ENCODE measurements at places on chromosomes 1 and 21. TPM values are rescaled to one million over a fixed set of nuclear protein-coding genes. Genes with fewer than 3 reads are reported as not detected.
A peak's percentile ranks its signal among the peaks of the same experiment; 100 is the strongest.

DNA sequence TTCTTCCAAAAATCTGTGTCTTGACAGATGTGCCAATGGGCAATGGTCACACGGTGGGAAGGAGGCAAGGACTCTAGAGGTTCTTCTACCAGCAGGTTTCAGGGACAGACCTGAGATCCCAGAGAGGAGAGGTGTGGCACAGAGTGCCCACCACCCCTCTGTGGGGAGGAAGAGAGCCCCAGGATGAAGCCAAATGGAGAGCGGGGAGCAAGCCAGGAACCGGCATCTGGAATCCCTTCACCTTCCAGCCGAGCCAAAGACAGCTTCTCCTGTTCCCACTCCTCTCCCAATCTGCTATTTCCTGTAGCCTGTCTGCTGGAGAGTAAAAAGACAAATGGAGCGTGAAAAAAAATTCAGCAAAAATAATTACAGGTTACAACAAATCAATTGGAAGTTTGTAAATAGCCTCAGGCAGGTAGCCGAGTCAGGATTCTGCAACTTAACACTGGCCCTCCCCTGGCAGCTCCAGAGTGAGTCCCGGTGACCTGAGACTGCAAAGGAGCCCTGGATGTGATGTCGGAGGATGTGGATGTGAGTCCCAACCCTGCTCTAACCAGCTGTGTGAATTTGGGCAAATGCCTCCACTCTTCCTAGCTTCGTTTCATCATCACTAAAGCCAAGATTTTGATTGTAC lies 45.4 kb upstream of the LRRN2 start:
- H3K27me3 ChIP-seq: no peaks in the 10 kb centered on the region
- no peaks in the 10 kb centered on the region for H3K36me3 ChIP-seq
- no peak overlapping the region for H3K4me3 ChIP-seq
- H3K27ac ChIP-seq: no peak overlapping the region
- DNase-seq: no peak

DNA sequence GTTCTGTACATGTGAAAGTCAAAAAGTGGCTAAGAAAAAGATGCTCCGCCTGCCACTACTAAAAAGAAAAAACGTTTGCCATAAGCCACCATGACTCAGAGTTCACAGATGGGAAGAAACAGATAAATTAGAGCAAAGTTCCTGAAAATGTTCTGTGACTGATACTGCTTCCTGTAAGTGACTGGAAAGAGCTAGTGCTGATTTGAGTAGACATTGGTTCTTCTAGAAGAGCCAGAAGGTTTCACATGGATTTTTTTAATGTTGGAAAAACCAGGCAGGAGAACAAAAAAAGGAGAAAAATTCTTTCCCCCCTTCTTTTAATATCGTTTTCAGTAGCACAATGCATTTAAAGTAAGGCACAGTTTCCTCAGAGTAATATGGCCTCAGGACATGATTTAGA lies 221.4 kb downstream of the HLX start:
- no peak overlapping the region for H3K27ac ChIP-seq
- H3K36me3 ChIP-seq: no peaks in the 10 kb centered on the region
- no peaks in the 10 kb centered on the region for H3K4me1 ChIP-seq
- no peaks in the 10 kb centered on the region for H3K27me3 ChIP-seq
- no peak for DNase-seq

Gene ADORA1
- 5.2 TPM for total RNA-seq

Gene RNU1-4
- under 0.01 TPM for total RNA-seq

DNA sequence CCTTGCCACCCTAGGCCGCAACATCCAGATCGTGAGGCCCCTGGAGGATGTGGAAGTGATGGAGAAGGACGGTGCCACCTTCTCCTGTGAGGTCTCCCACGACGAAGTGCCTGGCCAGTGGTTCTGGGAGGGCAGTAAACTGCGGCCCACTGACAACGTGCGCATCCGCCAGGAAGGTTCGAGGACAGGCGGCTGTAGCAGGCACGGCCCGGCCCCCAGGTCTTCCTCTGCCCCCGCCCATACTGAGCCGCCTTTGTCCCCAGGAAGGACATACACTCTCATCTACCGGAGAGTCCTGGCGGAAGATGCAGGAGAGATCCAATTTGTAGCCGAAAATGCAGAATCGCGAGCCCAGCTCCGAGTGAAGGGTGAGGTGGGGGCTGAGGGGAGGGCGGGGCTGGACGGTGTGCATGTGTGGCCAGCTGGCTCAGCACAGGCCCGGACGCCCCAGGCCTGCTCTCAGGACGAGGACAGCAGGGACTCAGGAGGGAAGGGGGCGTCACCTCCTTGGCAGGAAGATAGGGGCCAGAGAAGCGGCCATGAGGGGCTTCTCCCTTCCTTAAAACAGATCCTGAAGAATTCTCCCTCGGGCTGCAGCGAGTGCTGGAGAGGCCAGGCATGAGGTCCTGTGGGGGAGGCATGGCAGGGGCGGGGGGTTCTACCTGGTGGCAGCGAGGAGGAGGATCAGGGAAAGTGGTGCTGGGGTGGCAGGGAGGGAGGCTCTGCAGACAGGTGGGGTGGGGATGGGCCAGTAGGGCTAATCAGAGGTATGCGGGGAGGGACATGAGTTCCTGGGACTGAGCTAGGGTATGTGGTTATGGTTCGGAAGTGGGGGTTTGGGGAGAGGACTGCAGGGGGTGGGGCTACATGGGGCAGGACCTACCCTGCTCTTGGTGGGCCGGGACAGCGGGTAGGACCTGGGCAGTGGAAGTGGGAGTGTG lies 69.9 kb downstream of the OBSCN start:
- H3K27me3 ChIP-seq: no peaks in the 10 kb centered on the region
- H3K27ac ChIP-seq: no peak overlapping the region
- DNase-seq: peak; percentile 47
- no peak overlapping the region for H3K4me3 ChIP-seq

Gene COQ8A
- 51.8 TPM for total RNA-seq

- peak overlapping the region; percentile 85 for H3K4me3 ChIP-seq
- DNase-seq: peak; percentile 44
- H3K27me3 ChIP-seq: no peaks in the 10 kb centered on the region
These were observed 517 bp downstream of the LRIG2 start for GRCh38 chr1:113073479-113073950.

Gene DNASE2B
- total RNA-seq: 1.3 TPM

- H3K4me1 ChIP-seq: no peaks in the 10 kb centered on the region
- DNase-seq: no peak
- H3K27ac ChIP-seq: no peak overlapping the region
- H3K36me3 ChIP-seq: no peaks in the 10 kb centered on the region
- no peaks in the 10 kb centered on the region for H3K27me3 ChIP-seq
- H3K4me3 ChIP-seq: no peak overlapping the region
These were observed 149.4 kb upstream of the CD34 start for GRCh38 chr1:208060215-208060869.

Gene LRRC40
- 13.9 TPM for total RNA-seq

GRCh38 chr1:230957580-230957989 lies 21.1 kb downstream of the TTC13 start:
- H3K27ac ChIP-seq: no peak overlapping the region
- no peaks in the 10 kb centered on the region for H3K4me1 ChIP-seq
- H3K36me3 ChIP-seq: no peaks in the 10 kb centered on the region
- DNase-seq: no peak
- no peaks in the 10 kb centered on the region for H3K27me3 ChIP-seq

Gene VCAM1
- total RNA-seq: 12.3 TPM

Gene C1QTNF12
- total RNA-seq: 2.0 TPM

- H3K36me3 ChIP-seq: no peaks in the 10 kb centered on the region
- H3K4me3 ChIP-seq: peak overlapping the region; percentile 66
- H3K27me3 ChIP-seq: no peaks in the 10 kb centered on the region
These were observed 1.2 kb downstream of the MCOLN3 start for GRCh38 chr1:85047144-85047471.

DNA sequence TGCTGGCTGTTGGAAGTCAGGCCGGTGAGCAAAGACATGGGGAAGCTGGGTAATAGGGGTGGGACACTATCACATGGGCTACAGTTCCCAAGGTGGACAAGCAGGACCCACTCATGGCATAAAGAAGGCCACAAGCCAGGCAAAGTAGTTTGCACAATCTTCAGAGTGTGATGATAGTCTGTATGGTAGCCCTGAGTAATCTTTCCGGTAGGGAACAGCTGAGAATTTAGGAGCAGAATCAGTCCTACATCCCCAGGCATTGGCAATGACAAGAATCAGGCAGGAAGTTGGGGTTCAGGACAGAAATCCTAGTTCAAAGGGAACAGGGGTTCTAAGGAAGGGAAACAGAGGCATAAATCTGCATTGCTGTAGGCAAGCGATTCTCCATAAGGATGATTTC lies 23.9 kb upstream of the SPATA6 start:
- H3K4me3 ChIP-seq: no peak overlapping the region
- DNase-seq: no peak
- H3K4me1 ChIP-seq: no peaks in the 10 kb centered on the region
- no peaks in the 10 kb centered on the region for H3K27me3 ChIP-seq
- H3K27ac ChIP-seq: peak overlapping the region; percentile 52
- H3K36me3 ChIP-seq: no peaks in the 10 kb centered on the region

DNA sequence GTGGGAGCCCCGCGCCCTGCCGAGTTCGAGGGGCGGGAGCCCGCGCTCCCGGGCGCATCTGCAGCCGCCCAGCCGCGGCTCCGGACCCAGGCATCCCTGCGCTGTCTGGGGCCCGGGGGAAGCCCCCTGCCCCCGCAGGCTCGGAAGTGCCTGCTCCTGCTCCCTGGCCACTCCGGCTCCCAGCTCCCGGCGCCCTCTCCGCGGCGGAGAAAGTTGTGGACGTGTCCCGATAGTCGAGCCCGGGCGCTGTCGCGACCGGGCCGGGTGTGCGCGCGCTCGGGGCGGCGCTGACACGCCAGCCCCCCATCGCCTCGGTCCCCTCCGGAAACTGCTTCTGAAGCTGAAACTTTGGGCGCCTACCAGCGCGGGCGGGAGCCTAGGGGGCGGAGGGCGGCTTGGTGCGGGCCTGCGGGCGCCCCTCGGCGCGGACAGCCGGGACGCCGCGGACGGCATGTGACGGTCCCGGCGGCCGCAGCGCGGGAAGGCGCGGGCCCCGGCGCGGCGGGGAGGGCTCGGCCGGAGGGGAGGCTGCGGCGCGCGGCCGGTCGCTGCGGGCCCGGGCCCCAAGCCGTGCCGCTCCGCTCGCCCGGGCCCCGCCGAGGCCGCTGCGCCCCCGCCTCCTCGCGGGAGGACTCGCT lies 515 bp downstream of the MAN1C1 start:
- H3K4me3 ChIP-seq: peak overlapping the region; percentile 81
- no peaks in the 10 kb centered on the region for H3K36me3 ChIP-seq
- no peaks in the 10 kb centered on the region for H3K27me3 ChIP-seq
- peak overlapping the region; percentile 45 for H3K27ac ChIP-seq

GRCh38 chr1:217063172-217063908 lies 340.1 kb upstream of the ESRRG start:
- H3K27ac ChIP-seq: peak overlapping the region; percentile 34
- no peaks in the 10 kb centered on the region for H3K4me1 ChIP-seq
- no peaks in the 10 kb centered on the region for H3K36me3 ChIP-seq

- H3K27me3 ChIP-seq: no peaks in the 10 kb centered on the region
- no peaks in the 10 kb centered on the region for H3K4me1 ChIP-seq
- no peaks in the 10 kb centered on the region for H3K36me3 ChIP-seq
- DNase-seq: no peak
- H3K4me3 ChIP-seq: no peak overlapping the region
- H3K27ac ChIP-seq: peak overlapping the region; percentile 39
These were observed 57.6 kb downstream of the DNM3 start for GRCh38 chr1:171898941-171899340.

Gene AMY1C
- not detected for total RNA-seq

- no peaks in the 10 kb centered on the region for H3K27me3 ChIP-seq
- no peak for DNase-seq
- no peaks in the 10 kb centered on the region for H3K4me1 ChIP-seq
- H3K27ac ChIP-seq: no peak overlapping the region
- H3K4me3 ChIP-seq: no peak overlapping the region
These were observed 97.6 kb downstream of the OSBPL9 start for GRCh38 chr1:51714374-51715019.

Gene CTH
- 5.3 TPM for total RNA-seq

Gene PLA2G2D
- total RNA-seq: not detected

DNA sequence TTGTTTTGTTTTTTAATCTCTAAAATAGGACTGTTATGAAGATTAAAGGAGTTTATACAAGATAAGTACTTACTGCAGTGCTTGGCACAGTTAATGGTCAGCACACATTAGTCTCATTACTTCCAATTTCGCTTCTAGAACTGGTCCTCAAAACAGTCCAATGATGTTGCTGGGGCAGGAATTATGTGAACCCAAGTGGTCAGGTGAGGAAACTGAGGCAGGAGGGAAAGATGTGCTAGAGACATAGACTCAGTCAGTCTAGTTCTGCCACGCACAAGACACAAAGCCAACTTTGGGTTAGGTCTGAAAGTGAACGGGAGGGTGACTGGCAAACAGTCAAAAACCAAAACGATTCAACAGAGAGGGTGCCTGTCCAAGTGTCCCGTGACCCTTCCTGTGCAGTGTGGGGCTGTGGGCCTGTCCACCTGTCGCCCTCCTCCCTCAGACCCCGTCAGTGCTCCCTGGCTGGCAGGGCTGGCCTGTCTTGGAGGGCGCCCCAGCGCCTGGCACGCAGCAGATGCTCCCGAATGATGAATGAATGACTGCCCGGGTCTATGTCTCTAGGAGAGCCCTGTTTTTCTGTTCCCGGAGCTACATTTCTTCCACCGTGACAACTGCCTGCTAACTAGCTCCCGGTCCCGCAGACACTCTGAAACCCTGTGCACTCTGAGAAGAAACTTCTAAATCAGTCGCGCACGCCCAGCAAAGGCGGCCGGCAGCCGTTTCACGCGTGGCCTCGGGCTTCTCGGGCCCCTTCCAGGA lies 2.4 kb downstream of the LRP8 start:
- no peaks in the 10 kb centered on the region for H3K36me3 ChIP-seq
- no peaks in the 10 kb centered on the region for H3K27me3 ChIP-seq
- no peak for DNase-seq
- peak overlapping the region; percentile 65 for H3K4me3 ChIP-seq

DNA sequence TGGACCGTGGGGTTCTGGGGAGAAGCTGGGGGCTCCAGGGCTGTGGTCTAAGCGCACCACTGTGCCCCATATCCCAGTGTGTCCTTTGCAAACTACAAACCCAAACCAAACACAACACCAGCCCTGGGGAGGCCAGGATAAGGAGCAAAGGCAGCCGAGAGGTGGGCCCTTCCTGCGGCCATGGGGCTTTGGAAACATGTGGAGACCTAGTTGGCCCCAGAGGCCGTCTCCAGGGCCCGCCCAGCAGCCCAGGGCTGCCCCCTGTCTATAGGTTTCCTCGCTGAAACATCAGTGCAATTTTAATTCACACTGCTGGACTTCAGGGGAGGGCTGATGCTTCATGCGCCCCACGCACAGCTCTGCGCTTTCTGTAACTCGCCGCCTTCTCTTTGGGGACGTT lies 61.3 kb downstream of the PRDM16 start:
- no peak overlapping the region for H3K27ac ChIP-seq
- no peaks in the 10 kb centered on the region for H3K36me3 ChIP-seq
- DNase-seq: no peak
- no peak overlapping the region for H3K4me3 ChIP-seq
- H3K4me1 ChIP-seq: no peaks in the 10 kb centered on the region
- H3K27me3 ChIP-seq: peaks cover 15% of the 10 kb centered on the region

Gene CELA3A
- not detected for total RNA-seq

- H3K36me3 ChIP-seq: no peaks in the 10 kb centered on the region
- DNase-seq: no peak
- no peak overlapping the region for H3K4me3 ChIP-seq
- no peaks in the 10 kb centered on the region for H3K27me3 ChIP-seq
These were observed 6.1 kb downstream of the NUP210L start for GRCh38 chr1:154148807-154149206.

Gene RGS8
- not detected for total RNA-seq

- peak overlapping the region; percentile 67 for H3K27ac ChIP-seq
- no peaks in the 10 kb centered on the region for H3K27me3 ChIP-seq
- H3K4me1 ChIP-seq: peaks cover 9% of the 10 kb centered on the region
- H3K4me3 ChIP-seq: no peak overlapping the region
- peak; percentile 52 for DNase-seq
These were observed 25.1 kb upstream of the PHGDH start for GRCh38 chr1:119686661-119687060.

GRCh38 chr1:22320587-22321344 lies 130.9 kb upstream of the ZBTB40 start:
- no peaks in the 10 kb centered on the region for H3K4me1 ChIP-seq
- peak; percentile 19 for DNase-seq
- H3K27me3 ChIP-seq: no peaks in the 10 kb centered on the region
- no peak overlapping the region for H3K4me3 ChIP-seq
- H3K27ac ChIP-seq: no peak overlapping the region

Measured in breast epithelium (tissue), 4 donors.